Stimulated activated CD4-positive, alpha-beta T cell treated with anti-CD3 and anti-CD28 coated beads, Interleukin-1b, Interleukin-23, amount 100 ng/mL, for 24 hours (primary cell): ENCODE measurements at places on chromosomes 1 and 21.

DNA sequence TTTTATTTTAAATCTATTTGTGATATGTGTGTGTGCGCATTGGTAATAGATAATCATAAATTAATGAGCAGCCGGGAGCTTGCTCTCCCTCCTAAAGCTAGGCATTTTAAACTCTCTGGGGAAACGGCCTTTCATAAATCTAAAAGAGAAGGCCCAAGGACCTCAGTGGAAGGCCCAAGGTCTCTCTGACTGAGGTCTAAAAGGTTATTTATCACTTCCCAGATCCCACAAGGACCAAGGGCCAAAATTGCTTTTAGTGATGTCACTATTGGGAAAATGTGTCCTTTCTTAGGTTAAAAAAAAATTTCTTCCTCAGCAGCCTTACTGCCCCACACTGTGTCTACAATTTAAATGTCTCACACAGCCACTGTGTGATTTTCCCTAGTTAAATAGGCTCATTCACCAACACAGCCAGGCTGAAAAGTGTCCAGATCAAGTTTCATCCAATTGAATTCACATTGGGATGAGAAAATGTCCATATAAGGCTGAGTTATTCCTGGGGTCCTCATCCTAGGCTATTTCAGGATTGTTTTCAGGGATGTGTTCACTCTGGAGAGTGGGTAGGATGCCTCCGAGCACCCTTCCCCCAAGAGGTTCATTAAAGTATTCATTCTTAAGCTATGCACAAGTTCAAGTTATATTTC, 46.1 kb downstream of the SLC44A3 start:
- DNase-seq, result no peak

- no peak for DNase-seq
Observed at GRCh38 chr1:18470671-18471355, 9.9 kb upstream of the KLHDC7A start.

- DNase-seq, result no peak
Observed at GRCh38 chr1:89719502-89720306, 86.8 kb downstream of the LRRC8C start.

DNA sequence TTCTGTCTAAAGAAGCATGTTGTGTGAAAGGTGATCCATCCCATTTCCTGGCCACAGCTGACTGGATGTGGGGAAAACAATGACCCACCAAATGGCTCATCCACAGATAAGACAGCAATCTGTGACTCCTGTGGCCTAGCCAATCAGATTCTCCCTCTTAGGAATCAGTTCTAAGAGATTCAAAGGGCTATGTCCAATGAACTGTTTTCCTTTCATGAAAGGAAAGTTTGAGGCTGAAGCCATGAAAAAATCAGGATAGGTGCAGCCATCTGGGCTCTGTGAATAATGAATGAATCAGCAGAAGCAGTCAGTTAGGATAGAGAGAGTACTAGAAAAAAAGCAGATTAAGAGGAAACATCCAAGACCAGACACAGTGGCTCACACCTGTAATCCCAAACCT, 164.7 kb downstream of the NRIP1 start:
- DNase-seq, result no peak

DNA sequence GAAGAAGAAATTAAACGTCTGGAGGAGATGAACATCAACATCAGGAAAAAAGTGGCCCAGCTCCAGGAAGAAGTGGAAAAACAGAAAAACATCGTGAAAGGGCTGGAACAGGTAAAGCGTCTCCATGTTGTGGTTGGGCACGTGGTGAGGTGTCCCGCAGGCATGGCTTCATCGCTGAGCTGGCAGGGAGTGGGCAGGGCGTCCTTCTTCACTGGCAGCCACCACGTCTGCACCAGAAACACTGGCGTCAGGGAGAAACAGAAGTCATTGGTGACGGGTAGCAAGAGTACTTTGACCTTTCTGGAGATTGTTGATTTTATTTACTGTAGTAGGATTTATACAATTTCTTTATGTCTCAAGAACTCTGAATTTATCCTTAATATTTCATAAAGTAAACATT, 59.0 kb upstream of the DIP2A start:
- no peak for DNase-seq

- DNase-seq, result no peak
Observed at GRCh38 chr1:94907136-94907535, 19.8 kb downstream of the CNN3 start.

GRCh38 chr1:56948403-56949023, 17.3 kb downstream of the C8B start:
- DNase-seq, result no peak
